ENCODE measurements at places on chromosomes 7 and 10. TPM values are rescaled to one million over a fixed set of nuclear protein-coding genes. Genes with fewer than 3 reads are reported as not detected.

PNLIPRP3 gene
- total RNA-seq = not detected

SCART1 gene
- total RNA-seq = 1.7 TPM

PIP gene
- not detected for total RNA-seq

SPDYE6 gene
- not detected for total RNA-seq

- peaks cover 5% of the 10 kb centered on the region for H3K4me1 ChIP-seq
- peak overlapping the region; percentile 21 for H3K27ac ChIP-seq
- no peaks in the 10 kb centered on the region for H3K36me3 ChIP-seq
- no peak for DNase-seq
- H3K27me3 ChIP-seq = peaks cover 14% of the 10 kb centered on the region
Observed at GRCh38 chr10:104232613-104233102, 494 bp upstream of the CFAP43 start.

DNA sequence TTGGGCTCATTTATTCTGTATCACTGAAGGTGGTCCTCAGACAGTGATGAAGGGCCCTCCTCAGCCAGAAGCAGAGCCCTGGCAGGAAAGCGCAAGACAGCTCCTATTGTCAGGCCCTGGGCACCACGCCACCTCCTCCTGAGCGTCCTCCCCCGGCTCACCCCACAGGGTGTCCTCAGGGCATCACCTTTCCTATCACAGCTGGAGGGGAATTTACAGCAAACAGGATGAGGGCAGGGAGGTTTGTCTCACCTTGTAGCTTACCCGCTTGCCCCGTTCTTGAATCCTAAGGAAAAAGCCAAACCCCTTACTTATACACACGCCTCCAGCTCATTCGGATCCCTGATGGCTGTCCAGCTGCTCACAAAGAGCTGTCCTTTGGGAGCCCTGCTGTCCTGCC, 50.2 kb upstream of the LANCL2 start:
- H3K36me3 ChIP-seq = no peaks in the 10 kb centered on the region
- H3K27me3 ChIP-seq = peaks cover 9% of the 10 kb centered on the region
- no peak overlapping the region for H3K27ac ChIP-seq

- no peaks in the 10 kb centered on the region for H3K4me1 ChIP-seq
- H3K36me3 ChIP-seq = no peaks in the 10 kb centered on the region
- no peaks in the 10 kb centered on the region for H3K27me3 ChIP-seq
- no peak overlapping the region for H3K27ac ChIP-seq
- no peak for DNase-seq
Observed at GRCh38 chr7:157715071-157715937, 378.5 kb downstream of the DNAJB6 start.

DNA sequence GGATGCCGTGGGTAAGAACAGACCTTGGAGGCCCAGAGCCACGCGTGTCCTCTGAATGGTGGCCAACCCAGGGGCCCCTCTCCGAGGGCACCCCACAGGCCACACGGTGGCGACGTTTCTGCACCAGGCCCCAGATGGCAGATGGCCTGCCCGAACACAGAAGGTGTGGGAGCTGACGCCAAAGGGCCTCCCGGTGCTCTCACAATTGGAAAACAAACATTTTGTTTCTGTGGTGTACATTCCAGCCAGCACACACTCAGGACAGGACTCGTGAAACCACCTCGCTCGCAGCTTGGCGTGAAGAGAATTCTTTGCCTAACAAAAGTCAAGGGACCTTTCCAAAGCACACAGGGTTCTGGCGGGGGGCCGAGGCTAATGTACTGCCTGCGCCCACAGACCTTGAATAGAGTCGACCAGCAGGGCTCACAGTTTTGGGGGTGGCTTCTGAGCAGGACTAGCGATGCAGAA, 112.1 kb downstream of the FAM53B start:
- H3K36me3 ChIP-seq = peaks cover 8% of the 10 kb centered on the region
- H3K4me3 ChIP-seq = no peak overlapping the region
- no peak overlapping the region for H3K27ac ChIP-seq
- DNase-seq = peak; percentile 71
- H3K4me1 ChIP-seq = peaks cover 45% of the 10 kb centered on the region

GRCh38 chr7:130559184-130559583, 67.3 kb downstream of the MEST start:
- H3K27ac ChIP-seq = no peak overlapping the region
- H3K4me1 ChIP-seq = no peaks in the 10 kb centered on the region
- H3K36me3 ChIP-seq = peaks cover 12% of the 10 kb centered on the region
- DNase-seq = no peak
